ENCODE measurements at places on chromosomes 7 and 10.
A peak's percentile ranks its signal among the peaks of the same experiment; 100 is the strongest.

DNA sequence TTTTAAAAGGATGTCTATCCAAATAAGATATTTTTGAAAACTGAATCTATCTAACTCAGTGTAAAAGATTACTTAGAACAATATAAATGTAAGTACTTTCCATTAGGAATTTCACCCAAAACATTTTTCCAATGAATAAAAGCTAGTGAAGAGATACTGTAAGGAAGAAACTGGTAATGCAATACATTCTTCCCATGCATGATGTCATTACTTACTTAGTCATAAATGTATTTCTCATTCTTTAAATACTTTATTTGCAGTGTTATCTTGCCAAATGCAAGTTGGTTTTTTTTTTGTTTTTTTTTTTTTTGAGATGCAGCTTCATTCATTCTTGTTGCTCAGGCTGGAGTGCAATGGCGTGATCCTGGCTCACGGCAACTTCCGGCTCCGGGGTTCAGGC is 265.6 kb downstream of the PHF14 start:
- DNase-seq = no peak

DNA sequence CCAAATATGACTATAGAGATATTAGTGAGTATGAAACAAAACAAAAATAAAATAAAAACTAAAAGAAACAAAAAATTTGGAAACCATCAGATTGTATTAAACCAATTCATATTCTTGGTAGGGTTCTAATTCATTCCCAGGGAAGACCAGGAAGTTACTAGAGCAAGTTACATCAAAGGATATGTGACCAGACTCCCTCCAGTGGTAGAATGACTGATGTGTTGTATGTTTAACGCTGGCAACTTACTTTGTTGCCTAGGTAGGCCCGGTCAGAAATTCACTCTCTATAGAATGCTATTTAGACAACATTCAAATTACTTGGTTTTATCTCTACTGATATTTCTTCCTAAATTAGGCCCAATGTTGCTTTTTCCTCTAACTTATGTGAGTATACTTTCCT is 5.2 kb downstream of the PHYHIPL start:
- DNase-seq = peak; percentile 89

DNA sequence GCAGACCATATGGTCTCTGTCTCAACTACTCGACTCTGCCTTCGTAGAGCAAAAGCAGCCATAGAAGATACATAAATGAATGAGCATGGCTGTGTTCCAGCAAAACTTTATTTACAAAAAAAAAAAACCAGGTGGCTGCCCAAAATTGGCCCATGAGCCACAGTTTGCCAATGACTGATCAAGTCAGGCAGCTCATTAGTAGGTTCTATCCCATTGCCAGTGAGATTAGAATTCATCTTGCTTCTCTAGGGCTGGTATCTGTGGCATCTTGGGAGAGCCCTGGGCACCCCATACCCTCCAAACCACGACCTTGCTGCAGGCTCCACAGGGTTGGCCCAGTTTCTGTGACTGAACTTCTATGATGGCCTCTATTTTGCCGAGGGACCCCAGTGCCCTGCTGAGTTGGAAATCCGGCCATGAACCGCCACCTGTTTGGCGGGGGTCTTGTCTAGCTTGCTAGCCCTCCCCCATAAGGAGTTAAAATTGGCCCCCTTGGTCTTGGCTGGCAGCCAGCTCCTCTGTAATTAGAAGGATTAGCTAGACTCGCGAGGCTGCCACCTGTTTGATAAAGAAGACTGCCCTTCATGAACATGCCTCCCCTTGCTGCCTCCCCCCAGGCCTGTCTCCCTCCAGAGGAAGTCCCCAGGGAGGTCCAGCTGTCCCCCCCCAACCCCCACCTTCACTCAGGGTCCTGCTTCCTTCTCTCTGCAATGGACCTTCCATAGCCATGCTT is 83.9 kb downstream of the CHN2 start:
- no peak for DNase-seq

DNA sequence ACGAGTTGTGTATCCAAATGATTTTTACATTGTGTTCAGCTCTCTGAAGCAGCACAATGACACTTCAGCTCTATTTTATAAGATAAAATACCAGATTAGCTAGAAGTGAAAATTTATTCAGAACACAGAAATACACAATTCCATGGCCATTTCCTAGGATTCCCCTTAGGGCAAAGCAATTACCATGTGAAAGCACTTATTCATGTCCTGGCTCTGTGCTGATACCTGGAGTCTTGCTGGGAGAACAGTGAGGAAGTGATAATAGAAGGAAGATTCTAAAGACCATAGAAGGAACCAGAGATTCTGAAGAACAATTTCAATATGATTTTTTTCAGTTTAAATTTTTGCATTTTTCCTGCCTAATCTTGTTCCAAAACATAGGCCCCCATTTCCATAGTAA is 657.4 kb upstream of the ZWINT start:
- no peak for DNase-seq

DNA sequence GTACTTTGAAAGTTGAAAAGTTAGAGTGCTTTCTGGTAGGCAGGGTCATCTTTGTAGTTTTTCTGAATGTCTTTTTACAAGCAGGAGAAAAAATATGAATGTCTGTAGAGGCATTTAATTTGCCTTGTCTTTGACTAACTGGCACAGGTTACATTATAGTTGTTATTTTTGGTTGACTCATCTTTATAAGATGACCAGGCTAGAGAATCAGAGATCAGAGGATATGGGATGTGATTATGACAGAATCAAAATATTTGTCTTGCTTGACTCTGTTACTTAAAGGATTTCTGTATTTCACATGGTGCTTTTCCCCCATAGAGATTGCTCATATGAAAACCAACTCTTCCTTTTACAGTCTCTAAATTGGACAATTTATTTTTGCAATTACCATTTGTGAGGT is 2.4 kb downstream of the ZMYND11 start:
- DNase-seq = no peak

- DNase-seq = no peak
Observed at GRCh38 chr7:40105879-40106473, 28.4 kb downstream of the MPLKIP start.

- no peak for DNase-seq
Observed at GRCh38 chr7:127704211-127704610, 52.2 kb downstream of the SND1 start.

DNA sequence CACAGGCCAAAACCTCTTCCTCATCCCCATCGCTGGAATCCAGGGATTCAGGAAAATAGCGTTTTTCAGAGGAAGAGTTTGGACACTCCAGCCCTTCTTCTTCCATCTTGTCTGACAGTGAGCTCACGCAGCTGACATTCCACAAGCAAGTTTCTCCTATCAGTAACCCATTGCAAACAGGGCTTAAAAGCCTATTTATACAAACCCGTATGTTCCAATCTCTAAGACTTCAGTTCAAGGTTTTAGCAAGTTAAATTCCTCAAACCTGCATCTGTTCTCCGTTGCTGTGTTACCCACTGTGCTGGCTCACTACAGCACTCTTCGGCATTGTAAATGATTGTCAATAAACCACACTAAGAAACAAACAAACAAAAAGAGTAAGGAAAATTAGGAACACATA is 373 bp downstream of the DHX32 start:
- DNase-seq = no peak

DNA sequence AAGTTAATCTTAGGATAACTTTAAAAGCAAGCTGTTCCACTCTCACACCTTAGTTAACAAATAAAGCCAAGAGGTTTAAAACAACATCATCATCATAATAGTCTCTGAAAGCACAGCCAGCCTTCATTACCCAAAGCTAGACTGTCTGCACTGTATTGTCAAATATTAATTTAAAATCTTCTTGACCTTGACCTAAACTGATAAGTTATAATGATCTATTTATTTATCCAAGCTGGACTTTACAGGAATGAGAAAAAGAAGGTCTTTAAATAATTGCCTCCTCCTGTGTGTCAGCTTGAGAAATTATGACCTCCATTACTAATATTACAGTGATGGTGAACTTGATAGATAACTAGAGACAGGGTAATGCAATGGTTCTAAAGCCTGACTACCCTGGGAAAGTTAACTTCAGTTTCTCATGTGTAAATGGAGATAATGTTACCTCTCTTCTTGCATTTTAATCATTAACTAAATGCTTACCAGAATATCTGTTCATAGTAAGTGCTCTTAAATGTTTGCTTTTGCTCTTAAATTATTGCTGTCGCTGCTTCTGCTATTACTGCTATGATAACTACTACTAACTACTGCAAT is 111.0 kb downstream of the KAT6B start:
- DNase-seq = no peak

- DNase-seq = no peak
Observed at GRCh38 chr10:35819736-35820135, 177.6 kb upstream of the FZD8 start.

DNA sequence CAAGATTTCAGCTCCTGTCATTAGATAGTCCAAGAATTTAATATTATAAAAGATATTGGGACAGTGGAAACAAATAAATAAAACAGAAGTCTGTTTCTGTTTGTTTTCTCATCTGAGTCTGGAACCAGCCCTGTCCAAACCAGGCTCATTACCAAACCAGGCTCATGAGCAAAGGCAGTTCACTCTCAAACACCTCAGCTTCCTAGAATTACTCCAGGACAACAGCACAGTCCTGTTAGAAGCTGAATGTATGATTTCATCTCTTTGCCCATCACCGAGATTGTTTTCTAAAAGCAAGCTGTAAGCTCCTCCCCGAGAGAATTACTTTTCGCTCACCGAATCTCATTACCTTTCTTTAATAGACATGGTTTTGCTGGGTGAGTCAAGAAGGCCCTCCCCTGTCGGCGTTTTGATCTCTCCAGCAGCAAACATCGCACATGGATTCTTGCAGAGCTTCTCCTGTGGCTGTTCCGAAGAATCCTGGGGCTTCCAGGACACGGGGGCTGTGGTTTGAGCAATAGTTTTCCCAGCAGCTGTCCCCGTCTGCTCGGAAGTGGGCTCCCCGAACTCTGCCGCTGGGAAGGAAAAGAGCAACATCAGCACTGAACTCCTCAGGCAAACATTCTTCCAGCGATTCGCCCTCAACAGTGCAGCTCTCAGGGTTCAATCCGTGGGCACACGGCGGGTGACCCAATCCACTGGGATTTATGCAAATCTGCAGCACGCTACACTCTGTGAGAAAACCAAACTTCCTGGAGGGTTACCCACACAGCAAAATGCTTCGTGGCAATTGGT is 112.5 kb downstream of the SVIL start:
- DNase-seq = no peak

GRCh38 chr10:131698232-131698631 is 202.6 kb upstream of the PPP2R2D start:
- no peak for DNase-seq

DNA sequence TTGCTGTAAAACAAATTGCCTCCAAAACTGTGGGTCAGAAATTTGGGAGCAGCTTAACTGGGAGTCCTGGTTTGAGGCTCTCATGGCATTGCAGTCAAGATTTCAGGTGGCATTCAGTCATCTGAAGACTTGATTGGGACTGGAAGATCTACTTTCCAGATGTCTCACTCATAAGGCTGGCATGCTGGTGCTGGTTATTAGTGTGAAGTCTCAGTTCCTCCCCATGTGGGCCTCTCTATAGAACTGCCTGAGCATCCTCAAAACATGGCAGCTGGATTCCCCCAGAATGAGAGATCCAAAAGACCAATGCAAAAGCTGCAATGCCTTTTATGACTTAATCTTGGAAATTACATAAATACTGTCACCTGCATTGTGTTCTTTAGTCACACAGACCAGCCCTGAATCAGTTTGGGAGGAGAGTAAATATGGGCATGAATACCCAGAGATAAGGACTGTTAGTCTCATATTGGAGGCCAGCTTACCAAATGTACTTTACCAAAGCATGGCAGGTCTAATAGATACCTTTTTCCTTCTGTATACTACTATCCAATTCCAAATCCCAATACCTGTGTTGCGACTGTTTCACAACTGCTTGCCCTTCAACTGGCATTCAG is 6.5 kb upstream of the HERPUD2 start:
- DNase-seq = no peak

DNA sequence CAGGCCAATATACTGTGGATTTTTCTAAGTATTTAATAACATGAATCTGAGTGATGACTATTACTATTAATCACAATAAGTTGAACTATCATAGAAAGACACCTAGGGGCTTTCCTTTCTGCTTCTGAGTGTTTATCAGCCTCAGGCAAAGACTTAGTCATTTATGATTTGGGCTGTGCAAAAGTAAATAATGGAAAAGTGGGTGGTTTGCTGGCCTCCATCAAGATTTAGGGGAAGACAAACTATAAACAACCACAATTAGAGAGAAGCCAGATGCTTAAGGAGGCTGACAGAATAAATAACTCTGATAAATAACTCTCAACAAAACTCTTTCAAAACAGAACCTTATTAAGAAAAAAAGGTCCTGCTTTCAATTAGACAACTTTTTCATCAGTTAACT is 64.7 kb downstream of the MACC1 start:
- no peak for DNase-seq

DNA sequence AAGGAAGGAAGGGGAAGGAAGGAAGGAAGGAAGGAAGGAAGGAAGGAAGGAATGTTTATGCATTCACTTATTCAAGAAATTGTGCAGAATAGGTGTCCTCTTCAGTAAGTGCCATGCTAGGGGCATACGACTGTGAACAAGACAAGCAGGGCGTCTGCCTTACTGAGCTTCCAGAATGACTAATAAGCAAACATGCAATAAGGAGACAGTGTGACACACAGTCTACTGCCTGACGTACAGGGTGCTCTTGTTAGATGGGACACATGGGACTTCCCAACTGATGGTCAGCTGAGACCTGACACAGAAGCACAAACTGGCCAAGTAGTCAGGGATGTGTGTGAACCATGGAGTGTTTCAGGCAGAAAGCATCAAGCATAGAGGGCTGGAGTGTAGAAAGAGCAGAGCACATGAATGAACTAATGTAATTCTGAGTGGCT is 18.2 kb downstream of the DNAJC12 start:
- DNase-seq = no peak

DNA sequence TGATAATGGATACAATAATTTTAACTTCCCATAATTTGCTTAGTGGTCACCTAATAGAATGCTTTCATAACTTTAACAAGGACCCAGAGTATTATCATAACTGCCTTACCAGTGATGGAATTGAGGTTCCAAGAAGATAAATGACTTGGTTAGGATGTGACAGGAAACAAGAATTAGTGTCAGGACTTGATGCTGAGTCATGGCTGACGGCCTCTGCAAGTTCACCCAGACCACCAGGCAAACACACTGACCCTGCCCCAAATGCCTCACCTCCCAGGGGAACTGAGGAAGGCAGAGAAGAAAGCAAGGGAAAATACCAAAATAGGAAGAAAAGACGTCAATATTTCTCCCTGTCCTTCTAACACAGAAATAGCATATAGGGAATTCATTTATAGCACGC is 636.3 kb downstream of the PARD3 start:
- no peak for DNase-seq

DNA sequence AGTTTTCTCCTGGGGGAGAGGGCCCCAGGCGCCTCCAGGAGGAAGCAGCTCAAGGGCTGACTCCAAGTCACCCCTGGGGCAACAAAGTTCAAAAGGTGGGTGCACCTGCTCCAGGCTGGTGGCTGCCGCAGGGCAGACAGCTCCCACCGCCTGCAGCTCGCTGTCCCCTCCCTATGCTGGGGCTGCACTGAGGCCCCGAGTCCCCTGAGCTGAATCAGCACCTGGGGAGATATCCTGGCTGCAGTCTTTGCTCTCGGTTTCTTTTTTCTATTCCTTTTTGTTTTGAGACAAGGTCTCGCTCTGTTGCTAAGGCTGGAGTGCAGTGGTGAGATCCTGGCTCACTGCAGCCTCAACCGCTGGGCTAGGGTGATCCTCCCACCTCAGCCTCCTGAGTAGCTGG is 183.4 kb downstream of the DNAJB6 start:
- no peak for DNase-seq

- DNase-seq = no peak
Observed at GRCh38 chr7:134996097-134996550, 9.8 kb downstream of the AGBL3 start.

GRCh38 chr7:125670926-125671572 is 741.4 kb upstream of the POT1 start:
- DNase-seq = peak; percentile 15

All from Ammon's horn (tissue), 1 donor.